Mucosa of descending colon (tissue), 3 donors: ENCODE measurements at places on chromosomes 12 and 14. TPM values are rescaled to one million over a fixed set of nuclear protein-coding genes. Genes with fewer than 3 reads are reported as not detected.

GRCh38 chr14:68687746-68688145, 105.1 kb downstream of the ZFP36L1 start:
- no peak for DNase-seq

Gene FBLN5
- 6.1 TPM for total RNA-seq

GRCh38 chr12:77025782-77026314, 39.5 kb downstream of the E2F7 start:
- DNase-seq = no peak

GRCh38 chr14:50822501-50823042, 8.4 kb downstream of the NIN start:
- no peak for DNase-seq

Gene EIF2S3B
- 0.38 TPM for total RNA-seq

- DNase-seq = no peak
These were observed 120.7 kb upstream of the C14orf180 start for GRCh38 chr14:104458845-104459244.

Gene DDX24
- 197 TPM for total RNA-seq

DNA sequence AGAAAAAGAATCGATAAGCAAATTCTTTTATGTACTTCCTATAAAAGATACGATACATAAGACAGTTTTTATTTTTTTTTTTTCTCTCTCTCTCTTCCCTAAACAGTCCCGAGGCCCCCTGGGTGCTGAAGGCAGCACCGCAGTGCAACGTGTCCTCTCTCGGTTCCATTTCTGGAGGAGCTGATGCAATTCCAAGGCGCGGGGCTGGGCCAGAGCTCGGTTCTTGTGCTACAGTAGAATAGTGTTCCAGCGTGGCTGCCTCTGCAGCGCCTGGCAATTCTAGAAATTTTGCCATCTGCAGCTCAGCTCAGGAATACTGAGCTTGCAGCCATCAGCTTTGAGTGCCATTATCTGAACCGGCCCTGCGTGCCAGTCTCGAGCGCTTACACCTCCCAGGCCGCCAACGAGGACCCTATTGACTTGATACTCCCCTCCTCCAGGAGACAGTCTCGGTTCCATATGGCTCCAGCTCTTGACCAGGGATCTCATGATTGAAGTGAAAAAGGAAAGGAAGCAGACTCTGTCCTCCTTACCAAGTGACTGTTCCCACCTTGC, 630 bp downstream of the ALDH1L2 start:
- peak; percentile 60 for DNase-seq

GRCh38 chr14:89765346-89765745, 189.2 kb downstream of the EFCAB11 start:
- no peak for DNase-seq

Gene NABP2
- total RNA-seq = 22.2 TPM

Gene OR6C65
- total RNA-seq = not detected

DNA sequence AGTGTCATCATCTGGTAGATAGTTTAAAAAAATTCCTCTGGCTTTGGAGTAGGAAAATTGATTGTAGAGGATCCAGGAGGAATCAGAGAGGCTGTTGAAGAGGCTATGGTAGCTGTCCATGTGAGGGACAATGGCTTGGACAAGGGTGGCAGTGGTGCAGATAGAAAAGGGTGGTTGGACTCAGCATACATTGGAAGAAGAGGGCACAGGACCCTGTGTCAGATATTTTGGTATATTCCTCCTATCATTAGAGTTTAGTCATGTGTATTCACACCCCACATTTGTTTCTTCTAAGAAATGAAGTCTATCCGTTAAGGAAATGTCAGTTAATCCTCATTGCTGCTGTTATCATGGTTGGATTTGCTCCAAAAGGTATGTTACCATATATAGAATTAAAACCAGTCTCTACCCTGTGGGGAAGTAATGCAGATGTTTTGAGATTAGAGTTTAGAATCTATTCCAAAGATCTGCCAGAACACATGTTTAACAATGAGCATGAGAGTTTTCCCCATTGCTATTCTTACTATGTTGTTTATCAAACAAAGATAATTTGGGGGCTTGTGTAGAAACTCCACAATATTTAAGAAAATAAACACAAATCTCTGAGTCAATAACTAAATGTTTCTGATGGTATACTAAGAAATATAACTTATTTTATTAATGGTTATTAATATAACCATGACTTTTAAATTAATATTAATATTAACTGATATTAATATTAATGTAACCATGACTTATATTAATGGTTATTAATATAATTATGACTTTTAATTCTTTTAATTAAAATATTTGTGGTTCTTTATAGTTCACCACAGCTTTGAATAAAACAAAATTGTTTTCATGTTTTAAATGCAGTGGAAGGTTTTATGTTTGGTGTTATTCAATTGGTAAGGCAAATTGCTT, 80.9 kb downstream of the CRADD start:
- DNase-seq = no peak

DNA sequence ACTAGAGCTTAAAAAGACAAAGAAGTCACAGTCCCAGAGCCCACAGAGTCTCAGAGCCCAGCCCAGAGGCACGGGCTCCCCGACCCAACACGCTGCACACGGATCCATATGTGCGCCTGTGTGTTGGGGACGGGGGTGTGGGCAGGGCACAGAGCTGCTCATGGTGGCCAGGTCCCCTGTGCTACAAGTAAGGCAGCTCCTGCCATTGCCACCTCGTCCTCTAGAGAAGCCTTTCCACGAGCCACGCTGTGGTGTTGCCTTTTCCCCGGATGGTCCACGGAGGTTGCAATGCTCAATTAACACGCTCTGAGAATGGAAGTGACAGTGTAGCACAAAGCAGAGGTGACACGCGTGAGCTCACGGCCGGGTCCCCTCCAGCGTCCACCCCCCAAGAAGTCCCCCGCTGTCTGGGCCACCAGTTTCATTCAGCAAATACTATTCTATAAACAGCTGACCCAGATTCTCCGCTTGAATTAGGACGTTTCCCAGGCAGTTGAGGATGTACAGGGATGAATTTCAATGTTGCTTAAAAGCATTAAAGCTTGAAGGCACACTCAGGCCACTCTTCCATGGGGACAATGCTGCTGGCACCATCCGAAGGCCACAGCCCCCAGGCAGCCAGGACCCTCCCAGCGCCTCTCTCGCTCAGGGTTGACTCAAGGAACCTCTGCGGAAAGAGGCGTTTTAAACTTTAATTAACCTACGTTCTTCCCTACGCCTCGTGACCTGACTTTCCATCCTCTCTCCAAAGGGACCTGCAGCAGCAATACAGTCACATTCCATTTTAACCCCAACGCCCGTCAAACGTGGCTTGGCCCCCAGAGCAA, 22.7 kb upstream of the EIF5 start:
- no peak for DNase-seq

Gene APPL2
- total RNA-seq = 138 TPM

DNA sequence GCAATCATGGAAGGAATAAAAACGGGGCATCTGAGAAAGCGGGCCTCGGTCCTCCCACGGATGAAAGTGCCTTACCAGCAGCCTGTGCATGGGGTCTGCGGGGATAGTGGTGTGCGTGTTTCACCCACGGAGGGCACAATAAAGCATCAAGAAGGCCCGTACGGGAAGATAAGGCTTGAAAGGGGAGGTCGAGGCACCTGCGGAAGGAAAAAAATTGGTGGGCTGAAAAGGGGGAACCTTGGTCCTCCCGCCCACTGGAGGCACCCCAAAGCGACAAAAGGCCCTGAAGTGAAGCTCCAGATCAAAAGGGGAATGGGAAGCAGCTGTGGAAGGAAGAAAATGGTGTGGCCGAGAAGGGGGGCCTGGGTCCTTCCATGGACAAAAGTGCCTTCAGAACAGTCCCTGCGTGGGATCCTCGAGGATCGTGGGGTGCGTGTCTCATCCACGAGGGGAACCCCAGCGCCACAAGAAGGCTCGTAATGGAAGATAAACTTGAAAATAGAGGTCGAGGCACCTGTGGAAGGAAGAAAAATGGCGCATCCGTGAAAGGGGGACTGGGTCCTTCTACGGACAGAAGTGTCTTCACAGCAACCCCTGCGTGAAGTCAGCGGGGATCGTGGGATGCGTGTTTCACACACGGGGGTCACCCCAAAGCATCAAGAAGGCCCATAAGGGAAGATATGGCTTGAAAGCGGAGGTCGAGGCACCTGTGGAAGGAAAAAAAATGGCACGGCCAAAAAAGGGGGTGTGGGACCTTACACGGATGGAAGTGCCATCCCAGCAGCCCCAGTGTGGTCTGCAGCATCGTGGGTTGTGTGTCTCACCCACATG, 276.9 kb downstream of the ALG10 start:
- no peak for DNase-seq

DNA sequence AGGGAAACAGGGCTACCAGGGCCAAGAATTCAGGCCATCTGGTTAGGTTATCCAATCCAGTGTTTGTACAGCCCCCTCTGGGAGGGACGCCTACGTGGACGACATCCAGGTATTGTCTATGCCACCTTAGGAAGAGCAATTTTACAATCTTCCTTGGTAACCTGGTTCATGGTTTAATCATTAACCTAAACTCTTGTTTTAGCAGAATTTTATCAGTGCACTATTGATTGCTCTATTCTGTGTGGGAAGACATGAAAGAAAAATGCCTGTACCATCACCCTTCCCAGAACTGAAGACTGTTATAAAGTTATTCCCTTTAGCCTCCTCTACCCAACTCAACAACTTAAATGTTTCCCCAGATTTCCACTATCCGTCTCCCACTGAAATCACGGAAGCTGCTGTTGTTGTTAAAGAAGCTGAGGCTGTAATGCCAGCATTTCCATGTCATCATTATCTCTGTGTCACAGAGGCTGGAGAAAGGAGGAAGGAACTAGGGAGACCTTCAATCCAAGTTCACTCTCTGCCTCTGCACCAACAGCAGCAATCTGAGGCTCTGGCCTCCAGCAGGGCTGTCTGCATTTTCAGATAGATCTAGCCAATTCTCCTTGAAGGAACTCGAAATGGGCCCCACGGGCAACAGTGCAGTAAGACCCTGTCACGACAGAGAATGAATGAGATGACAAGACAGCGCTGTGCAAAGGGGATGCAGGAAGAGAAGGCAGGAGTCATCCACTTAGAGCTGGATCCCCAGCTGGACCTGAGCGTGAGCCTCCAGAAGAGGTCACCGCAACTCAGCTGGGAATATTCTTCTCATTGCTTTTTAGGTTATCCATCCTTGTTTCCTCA, 183.4 kb upstream of the GZMB start:
- DNase-seq = peak; percentile 74

DNA sequence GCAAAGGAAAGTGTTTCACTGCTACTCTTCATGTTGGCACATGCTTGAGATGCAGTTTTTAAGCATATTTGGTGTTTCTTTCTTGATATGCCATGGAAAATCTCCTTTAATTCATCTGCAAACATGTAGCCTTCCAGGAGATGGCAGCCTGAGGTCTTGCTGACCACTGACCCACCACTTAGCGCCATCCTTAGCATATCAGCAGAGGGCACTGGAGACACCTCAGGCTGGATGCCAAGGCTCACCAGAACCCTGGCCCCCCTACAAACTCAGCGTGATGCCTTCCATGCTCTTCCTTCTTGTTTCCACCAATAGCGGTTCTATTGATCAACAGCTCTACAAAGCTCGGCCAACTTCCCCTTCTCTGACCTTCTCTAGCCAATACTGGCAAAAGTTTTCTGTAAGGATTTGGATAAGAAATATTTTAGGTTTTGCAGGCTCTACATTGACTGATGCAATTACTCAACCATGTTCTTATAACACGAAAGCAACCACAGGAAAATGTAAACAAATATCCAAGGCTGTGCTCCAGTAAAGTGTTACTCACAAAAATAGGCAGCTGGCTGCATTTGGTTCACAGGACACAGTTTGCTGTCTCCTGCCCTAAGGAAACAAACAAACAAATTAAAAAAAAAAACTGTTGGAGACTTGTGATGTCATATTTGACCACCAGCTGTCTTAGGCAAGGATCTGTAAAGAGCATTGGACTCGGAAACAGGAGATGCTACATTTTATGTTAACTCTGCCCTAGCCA, 209.7 kb downstream of the SLC15A4 start:
- no peak for DNase-seq

DNA sequence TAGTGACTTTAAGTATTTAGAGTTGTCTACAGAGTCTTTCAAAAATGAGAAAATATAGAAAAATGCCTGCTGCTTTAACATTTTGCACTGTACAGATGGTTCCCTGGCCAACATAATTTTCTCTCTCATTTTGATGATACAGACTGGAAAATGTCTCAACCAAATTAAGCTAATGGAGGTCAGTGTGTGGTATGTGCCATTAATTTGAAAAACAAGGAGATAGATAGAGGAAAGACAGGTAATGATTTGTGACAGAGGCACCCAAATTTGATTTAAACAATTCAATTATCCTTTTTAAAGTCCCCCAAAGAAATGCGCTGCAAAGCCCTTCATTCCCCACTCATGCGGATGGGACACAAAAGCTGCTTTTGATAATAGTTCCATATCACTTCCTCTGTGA, 140.0 kb downstream of the ASCL1 start:
- DNase-seq = no peak

DNA sequence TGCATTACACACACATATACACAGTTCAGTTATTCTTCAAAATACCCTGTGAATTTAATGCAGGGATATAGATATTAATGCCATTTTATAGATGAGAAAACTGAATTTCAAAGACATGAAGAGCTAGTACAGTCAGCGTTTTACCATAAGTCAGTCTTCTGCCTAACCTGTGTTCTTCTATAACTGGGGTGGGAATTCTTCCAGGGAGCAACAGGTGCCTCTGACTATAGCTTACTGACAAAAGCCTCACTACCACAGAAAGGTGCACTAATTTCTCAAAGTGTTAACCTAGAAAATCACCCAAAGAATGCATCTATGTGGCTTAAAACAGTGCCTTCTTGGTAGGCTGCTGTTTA, 84.4 kb downstream of the STXBP6 start:
- DNase-seq = no peak

DNA sequence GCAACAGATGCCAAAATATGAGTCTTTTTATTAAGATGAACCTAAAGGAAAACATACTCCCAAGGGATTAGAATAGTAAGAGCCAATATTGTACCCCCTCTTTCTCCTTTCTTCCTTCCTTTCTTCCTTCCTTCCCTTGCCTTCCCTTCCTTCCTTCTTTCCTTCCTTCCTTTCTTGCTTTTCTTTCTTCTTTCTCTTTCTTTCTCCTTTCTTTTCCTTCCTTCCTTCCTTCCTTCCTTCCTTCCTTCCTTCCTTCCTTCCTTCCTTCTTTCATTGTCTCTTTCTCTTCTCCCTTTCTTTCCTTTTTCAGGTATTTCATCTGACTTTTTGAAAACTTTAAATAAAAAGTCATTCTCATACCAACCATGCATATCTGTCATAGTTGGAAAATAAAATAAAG, 892.5 kb downstream of the LRFN5 start:
- no peak for DNase-seq

- DNase-seq = no peak
These were observed 157.4 kb upstream of the FOXN3 start for GRCh38 chr14:89574420-89574819.

Gene RERG
- 1.4 TPM for total RNA-seq

Gene CIDEB
- 12.1 TPM for total RNA-seq

DNA sequence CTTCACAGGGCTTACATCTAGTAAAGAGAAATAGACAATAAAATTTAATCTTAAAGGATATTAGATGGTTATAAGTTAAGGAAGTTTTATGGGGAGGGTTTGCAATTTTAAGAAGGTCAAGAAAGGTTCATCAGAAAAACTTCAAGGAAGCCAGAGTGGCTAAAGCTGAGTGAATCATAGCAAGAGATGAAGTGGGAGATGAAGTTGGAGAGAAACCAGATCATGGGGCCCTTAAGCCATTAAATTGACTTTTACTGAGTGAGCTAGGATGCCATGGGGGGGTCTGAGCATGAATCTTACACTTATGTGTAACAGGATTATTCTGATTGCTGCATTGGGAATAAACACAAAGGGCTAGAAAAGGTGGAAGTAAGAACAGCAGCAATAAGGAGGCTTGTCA, 189.2 kb downstream of the LRIG3 start:
- DNase-seq = no peak

Gene GXYLT1
- total RNA-seq = 7.4 TPM

Gene ARHGDIB
- total RNA-seq = 37.8 TPM

GRCh38 chr14:50038398-50039119, 77.8 kb downstream of the VCPKMT start:
- no peak for DNase-seq

Gene KRT74
- total RNA-seq = not detected
